Activated naive CD8-positive, alpha-beta T cell treated with anti-CD3 and anti-CD28 coated beads for 36 hours (primary cell): ENCODE measurements at places on chromosomes 1 and 21.

GRCh38 chr21:39336457-39337008, 12.4 kb downstream of the HMGN1 start:
- DNase-seq = no peak

DNA sequence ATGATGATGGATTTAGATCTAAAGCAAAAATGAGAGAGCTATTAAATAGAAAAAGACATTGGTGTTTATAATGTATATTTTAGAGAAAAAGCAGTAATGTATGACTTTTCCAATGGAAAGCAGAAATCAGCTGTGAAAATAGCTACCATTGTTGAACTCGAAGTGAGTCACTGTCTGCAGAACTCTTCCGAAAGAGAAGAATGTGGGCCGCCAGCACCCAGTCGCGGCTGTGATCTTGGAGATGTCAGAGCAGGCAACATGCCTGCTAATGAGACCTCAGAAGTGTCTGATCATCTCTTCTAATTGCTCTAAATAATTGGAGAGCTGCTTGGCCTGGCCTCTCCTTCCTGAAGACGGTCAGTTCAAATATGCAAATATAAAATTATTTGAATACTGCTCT, 333.6 kb upstream of the RUNX1 start:
- no peak for DNase-seq

GRCh38 chr1:175367896-175368295, 175.3 kb upstream of the KIAA0040 start:
- DNase-seq = no peak

DNA sequence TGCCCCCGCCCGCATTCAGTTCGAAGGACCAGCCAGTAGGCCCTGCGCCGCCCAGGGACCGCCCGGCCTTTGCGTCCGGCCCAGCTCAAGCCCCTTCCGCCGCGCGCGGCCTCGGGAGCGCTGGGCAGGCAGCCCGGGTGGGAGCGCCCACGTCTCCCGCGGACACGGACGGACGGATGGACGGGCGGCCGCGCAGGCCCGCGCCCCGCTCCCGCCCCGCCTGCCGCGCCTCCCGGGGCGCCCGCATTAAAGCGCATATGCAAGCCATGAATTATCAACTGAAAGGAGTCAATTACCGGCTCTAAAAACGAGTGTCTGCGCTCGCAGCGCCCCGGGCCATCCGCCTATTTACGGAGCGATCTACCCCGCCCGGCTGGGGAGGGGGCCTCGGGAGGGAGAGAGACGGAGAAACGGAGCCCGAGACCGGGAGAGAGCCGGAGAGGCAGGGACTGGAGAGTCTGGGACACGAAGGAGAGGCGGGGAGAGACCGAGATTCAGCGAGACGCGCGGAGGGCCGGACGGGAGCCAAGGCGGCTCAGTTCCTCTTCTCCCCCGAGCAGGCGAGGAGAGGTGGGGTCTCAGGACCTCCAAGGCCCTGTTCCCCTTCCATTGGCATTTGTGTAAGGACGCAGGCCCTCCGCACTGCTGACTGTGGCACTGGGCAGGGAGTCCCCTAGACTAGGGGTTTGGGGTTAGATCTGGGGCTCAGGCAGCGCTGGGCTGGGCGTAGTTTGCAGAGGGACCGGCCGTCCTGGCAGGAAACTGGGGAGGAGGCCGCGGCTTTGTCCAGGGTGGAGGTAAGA, 41.3 kb upstream of the DMBX1 start:
- DNase-seq = no peak

DNA sequence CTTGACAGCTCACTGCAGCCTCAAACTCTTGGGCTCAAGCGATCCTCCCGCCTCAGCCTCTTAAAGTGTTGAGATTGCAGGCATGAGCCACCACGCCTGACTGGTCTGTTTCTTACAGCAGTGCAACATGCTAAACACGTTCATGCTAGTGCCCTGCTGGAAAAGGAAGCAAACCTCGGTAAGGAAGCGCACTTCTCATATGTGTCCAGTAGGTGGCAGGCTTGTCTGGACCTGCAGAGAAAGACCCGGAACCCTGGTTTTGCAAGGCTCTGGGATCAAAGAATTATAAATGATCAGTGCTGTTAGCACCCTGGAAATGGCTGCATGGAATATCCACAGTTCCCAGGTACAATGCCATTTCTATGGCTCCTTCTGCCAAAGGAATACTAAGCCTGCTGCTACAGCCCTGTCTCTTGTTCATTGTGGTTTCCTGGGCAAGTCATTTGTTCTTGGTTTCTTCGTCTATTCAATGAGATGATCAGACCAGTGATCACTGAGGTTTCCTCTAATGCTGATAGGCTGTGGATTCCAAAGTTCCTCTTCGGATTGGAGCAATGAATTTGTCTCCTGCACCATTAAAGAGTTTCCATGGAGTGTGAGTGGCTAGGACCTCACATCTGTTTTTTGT, 15.9 kb downstream of the RNU5D-1 start:
- DNase-seq = peak; percentile 64

DNA sequence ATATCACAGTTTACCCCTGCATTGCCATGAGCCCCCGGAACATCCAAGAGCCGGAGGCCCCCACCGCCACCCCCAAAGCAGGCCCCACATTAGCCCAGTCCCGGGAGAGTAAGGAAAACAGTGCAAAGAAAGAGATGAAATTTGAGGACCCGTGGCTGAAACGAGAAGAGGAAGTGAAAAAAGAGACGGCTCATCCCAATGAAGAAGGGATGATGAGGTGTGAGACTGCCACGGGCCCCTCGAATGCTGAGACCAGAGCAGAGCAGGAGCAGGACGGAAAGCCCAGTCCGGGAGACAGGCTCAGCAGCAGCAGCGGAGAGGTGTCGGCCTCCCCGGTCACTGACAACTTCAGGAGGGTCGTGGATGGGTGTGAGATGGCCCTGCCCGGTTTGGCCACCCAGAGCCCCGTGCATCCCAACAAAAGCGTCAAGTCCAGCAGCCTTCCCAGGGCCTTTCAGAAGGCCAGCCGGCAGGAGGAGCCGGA, 532.4 kb downstream of the KIF26B start:
- DNase-seq = no peak

DNA sequence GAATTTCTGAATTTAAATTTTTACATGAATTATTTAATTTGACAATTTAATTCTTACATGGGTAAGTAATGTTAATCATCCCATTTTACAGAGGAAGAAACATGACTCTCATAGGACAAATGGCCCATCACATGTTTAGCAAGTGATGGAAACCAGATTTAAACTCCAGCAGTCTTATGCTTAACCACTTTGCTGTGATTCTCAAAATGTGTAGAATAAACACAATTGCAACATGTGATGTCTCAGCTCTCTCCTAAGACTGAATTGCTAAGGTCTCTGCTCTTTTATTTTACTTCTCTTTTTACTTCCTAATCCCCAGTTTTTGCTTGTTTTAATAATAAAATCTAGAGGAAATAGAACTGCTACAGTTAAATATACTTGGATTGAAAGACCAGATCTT, 42.8 kb downstream of the HS2ST1 start:
- no peak for DNase-seq
